ENCODE measurements at places on chromosomes 16 and 17.

GRCh38 chr16:24853830-24854229 is 8.1 kb downstream of the SLC5A11 start:
- no peak for DNase-seq

DNA sequence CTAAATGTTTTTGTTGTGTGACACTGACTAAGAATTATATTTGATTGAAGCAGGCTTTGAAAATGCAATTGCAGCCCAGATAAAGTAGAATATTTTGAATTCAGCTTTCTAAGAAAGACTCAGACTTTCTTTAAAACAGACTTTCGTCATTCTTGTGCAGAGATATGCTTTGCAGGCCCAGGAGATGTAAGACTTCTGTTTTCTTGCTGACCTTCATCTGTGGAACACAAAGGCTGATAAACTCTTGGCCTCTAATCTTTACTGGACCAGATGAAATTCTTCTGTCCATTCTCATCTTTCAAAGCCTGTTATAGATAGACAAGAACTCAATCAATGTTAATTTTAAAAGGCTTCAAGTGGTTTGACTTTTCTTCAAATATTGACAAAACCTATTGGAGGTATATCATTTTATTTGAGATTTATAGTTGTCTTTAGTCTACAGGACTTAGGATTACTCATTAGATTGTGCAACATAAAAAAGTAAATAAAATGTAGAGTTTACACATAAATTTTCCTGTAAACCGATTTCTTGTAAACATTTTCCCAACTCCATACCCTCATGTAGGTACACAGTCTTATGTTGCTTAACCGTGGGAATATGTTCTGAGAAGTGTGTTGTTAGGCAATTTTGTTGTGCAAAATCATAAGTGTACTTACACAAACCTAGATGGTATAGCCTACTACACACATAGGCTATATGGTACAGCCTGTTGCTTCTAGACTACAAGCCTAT is 94.2 kb downstream of the MAP2K4 start:
- no peak for DNase-seq

GRCh38 chr16:67927131-67927941 is 4.3 kb downstream of the CTRL start:
- no peak for DNase-seq

DNA sequence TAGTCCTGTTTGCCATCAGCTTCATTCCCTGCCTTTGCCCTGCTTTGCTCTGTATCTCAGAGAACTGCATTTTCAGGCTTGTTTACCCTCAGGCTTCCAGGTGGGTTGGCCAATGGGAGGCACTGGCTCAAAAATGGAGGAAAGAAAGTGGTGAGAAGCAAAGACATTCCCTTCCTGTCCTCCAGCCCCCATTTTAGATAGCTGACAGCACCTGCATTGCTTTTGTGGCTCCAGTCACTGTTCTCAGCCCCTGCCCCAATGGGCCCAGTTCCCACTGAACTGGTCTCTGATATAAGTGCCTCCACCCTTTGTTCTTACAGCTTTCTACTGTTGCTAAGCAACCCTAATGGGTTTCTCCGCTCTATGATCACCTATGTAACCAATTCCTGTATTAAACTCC is 19.4 kb upstream of the SDK2 start:
- no peak for DNase-seq

DNA sequence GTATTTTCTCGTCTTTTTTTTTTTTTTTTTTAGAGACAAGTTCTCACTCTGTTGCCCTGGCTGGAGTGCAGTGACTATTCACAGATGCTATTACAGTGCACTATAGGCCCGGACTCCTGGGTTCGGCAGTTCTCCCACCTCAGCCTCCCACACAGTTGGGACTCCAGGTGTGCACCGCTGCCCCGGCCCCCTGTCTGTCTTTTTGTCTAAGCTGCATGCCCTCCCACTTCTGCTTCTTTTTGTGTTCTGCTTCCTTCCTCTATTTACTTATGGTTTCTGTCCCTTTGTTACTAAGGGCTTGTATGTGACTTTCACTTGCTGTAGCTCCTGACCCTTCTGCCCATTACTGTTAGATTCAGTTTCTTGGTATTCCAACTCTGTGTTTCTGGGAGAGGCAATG is 20.5 kb downstream of the SLC7A6 start:
- no peak for DNase-seq

DNA sequence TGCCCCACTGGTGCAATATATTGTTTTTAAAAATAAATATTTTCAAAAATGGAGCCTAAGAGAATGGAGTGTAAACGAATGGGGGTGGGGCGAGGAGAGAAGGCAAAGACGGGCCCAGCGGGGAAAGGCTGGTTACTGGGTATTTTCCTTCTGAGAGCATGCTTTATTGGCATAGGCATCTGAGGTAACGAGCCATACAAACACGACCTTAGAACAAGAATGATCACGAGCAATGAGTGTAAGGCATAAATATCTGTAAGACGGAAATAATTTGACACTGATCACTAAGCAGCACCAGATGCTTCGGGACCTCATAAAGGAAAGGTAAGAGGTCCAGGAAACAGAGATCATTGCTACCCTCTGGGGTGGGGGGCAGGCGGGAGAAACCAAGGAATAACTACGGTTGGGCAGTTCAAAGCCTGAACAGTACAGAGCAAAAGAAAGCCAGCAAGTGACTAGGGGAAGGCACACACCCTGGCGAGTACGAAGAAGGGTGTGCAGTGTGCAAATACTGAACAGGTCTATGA is 959 bp downstream of the SSH2 start:
- no peak for DNase-seq

DNA sequence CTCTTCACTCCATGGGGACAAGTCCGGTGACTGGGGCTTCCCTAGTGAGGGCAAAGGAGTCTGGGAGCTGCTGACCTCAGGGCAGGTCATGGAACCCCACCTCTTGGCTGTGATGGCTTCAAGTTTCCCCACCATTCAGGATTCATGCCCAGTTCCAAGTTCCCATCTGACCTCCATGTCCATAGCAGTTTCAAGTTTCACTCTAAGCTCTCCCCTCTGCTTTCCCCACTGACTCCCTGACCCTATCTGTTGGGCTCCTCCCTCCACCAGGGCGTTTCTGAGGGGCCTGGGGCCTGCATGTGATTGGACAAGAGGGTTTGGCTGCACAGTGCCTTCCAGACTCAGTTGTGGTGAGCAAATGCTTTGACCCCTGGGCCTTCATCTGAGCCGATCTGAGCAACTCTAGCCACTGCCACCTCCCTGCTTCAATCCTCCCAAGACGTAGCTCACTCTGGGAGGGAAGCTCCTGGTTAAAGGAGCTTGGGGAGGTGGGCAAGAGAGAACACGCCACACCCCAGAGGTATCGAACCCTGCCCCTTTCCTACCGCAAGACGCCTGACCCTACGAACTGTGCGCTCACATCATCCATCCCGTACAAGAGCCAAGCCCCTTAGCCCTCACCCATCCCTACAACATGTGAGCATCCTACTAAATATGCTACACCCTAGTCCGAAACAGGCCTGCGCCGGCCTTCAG is 8.3 kb downstream of the ZNF629 start:
- DNase-seq = no peak

DNA sequence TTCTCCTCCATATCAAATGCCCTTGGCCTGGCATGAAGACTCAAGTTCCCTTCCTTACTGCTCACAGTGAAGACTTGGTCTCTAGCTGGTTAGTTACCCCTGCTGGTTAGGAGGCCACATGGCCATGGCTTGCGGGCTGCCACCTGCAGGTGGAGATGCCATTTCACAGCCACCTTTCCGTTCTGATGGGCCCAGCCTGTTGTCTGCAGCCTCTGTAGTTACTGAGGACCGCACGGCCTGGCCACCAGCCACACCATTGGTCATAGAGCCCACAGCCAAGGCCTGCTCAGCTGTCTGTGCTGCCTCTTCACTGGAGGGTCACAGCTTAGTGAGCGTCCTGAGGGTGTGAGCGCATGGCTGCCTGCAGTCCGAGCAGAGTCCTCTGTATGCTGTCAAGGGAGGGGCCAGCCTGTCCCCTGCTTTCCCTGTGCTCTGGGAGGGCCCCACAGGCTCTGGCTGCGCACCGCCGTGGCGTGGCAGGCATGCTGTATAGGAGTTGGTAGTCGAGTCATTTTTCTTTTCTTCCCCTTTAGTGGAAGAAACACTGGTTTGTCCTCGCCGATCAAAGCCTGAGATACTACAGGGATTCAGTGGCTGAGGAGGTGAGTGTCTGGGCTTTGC is 59.2 kb downstream of the PLD6 start:
- no peak for DNase-seq

- no peak for DNase-seq
Observed at GRCh38 chr17:71329310-71330098, 791.3 kb upstream of the SOX9 start.

DNA sequence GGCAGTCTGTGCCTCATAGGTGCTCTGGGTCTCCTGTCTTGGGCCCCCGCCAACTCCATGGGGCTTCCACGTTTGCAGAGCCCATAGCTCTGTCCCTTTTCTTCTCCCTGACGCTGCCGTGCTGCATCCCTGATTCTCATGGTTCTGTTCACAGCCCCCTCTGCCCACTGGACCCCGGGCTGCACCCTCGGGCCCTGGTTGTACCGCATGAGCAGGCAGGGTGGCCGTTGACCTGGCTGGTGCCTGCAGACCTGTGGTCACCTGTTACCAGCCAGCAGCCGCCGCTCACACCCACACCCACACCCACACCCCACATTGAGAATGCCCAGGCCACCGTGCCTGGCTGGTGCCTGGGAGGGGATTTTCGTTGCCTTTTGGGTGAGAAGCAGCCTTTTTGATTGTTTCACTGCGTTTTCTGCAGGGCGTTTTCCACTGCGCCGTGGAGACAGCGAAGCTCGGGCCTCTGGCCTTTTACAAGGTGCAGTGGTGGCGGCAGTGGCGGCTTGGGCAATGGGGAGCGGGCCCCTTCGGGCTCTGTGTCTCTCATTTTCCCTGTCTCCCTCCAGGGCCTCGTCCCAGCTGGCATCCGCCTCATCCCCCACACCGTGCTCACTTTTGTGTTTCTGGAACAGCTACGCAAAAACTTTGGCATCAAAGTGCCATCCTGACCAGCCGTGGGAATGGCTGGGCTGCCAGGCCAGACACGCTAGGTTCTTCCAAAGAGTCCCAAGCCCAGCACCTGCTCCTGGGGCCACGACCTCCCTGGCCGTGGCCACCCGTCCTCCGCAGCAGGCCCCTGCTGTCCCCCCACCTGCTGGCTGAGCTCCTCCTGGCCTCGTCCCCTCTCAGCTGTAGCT is 7.6 kb downstream of the SLC25A10 start:
- no peak for DNase-seq

- DNase-seq = no peak
Observed at GRCh38 chr17:57984261-57984890, 3.7 kb downstream of the VEZF1 start.

GRCh38 chr17:50627782-50628601 is 6.7 kb upstream of the ABCC3 start:
- DNase-seq = no peak

DNA sequence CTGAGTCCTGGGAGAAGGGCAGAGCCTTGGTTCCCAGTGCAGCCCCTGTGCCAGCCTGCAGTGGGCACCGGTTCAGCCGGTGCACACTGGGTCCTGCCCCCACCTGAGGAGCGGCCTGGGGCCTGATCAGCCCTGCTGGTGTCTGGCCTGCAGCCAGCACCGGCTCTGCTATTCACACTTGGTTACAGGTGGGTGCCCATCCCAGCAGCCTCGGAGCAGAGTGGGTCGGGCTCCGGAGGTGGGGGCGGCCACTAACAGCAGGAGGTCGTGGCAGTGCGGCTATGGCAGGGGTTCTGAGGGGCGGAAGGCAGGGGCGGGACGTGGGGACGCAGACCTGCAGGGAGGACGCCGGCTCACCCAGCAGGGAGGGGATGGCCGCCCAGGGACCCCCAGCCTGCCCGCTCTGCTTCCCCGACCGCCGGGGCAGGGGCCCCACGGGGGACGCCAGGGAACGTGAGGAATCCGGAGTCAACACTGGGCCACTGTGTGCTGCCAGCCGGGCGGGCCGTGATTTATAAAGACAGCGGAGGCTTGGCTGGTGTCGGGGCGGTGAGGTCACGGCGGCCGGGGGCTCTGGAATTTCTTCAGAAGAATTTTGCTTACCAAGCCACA is 20.3 kb downstream of the METRNL start:
- DNase-seq = no peak

DNA sequence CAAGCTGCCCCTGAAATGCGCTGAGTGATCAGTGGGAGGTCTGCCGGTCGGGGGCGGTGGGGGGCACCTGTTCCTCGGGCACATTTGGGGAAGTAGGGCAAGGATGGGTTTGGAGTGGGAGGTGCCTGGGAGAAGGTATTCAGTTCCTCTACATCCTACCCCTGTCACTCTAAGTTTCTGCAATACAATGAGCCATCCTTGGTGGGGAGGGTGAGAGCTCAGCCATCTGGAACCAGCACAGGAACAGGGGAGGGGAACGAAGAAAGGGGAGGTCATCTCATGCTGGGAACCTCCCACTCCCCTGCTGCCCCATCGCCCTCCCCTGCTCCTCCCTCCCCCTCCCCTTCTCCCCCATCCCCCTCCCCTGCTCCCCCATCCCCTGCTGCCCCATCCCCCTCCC is 4.2 kb downstream of the DPH1 start:
- no peak for DNase-seq

- no peak for DNase-seq
Observed at GRCh38 chr17:17757391-17757791, 76.1 kb downstream of the RAI1 start.

DNA sequence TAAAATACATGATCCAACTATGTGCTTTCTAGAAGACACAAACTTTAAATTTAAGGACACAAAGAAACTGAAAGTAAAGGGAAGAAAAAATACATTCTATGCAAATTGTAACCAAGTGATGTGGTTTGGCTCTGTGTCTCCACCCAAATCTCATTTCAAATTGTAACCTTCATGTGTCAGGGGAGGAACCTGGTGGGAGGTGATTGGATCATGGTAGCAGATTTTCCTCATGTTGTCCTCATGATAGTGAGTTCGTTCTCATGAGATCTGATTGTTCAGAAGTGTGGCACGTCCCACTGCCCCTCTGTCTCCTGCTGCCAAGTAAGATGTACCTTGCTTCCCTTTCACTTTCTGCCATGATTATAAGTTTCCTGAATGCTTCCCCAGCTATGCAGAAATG is 15.0 kb downstream of the OR1A1 start:
- DNase-seq = no peak

DNA sequence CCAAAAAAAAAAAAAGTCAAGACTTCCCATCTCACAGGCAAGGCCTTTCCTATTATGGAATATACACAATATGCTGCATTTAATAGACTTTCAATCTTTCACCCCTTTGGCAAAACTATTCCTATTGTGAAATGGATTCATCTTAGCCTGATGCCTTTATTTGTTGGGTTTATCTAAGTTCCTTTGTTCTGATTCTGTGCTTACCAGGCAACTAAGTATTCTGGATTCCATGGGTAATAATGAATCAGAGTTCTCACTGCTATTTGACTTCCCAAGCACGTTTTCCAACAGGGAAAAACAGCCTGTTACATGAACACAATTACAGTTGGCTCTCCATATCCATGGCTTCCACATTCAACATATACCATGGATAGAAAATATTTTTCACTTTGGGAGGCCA is 135.5 kb downstream of the MYO1D start:
- DNase-seq = no peak

- DNase-seq = no peak
Observed at GRCh38 chr17:9912121-9913099, 7.3 kb upstream of the RCVRN start.

DNA sequence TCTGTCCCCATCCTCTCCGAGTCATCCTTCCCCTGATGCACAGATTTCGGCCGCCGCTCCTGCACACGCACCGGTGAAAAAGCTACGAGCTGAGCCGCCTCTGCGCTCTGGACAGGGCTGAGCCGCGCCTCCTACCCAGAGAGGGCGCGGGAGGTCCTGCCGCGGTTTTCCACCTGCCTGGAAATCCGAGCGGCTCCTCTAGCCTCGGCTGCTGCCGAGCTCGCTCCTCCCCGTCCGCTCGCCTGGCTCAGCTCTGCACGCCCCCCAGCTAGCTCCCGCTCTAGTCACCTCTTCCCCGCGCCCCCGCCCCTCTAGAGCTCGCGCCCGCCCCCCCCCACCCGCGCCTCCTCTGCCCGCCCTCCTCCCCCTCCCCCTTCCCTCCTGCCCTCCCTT is 198 bp upstream of the SHISA9 start:
- no peak for DNase-seq
